ENCODE measurements at places on chromosomes 11 and 22.

DNA sequence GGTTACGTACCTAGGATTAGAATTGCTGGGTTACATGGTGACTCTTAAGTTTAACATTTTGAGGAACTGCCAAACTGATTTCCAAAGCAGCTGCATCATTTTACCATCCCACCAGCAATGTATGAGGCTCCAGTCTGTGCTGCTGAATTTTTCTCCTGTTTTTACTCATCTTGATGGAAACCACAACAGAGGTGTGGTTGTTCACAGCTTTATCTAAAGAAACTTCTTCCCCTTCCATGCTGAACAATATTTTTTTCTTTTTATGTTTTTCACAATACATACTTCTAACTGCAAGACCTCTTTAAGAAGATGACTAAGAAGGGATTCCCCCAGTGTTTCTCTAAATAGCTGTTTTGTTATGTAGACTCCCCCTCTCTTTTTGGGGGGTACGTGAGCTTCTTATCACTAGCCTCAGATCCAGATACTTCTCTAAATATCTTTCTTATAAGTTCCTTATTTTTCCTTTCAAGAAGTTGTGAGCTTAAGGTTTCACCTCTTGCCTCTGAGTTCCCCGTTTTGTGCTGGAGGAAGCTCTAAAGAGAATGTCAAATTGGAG lies 24.0 kb downstream of the TCP11L1 start:
- DNase-seq: no peak

DNA sequence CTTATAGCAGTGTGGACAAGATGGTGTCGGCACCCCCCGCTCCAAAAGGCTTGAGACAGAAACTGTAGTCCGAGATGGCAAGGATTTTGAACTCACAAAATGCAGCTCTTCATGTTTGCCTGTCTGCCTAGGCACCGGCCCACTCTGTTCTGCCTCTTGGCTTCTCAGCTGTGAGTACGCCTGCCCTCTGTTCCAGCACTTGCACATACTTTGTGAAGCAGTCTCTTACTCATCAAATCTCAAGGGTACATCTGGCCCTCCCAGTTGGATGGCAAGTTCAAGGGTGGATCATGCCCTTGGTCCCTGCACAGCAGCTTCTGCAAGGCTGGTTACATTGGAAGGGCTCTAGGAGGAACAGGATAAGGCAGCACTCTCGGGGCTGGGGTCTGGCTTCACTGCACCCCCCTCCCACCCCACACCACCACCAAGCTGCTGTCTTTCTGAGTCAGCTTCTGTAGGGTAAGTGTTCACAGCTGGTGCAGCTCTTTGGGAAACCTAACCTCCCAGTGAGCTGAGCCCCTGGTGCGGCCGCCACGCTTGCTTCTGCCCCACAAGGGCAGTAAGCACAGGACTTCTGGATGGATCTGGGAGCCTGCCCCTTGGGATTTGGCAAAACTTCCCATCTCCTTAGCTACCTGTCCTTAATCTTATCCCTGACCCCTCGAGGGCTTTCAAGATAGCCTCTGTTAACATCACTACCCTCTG lies 37.2 kb downstream of the FAM83F start:
- no peak for DNase-seq

DNA sequence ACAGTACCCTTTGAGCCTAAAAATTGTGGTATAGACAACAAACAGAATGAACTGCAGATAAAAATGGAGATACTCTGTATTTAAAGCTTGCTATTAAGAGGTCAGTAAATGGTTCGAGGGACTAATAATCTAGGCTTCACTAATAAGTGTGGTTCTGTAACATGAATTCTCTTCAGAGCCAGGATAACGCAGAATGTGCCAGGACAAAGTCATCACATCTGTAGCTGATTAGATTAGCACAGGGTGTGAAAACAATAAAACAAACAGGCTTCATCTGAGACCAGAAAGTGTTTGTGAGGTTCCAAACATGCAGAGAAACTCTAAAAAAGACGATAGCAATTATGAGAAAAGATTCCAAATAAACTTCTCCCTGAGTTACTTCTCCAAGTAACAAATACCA lies 89.1 kb upstream of the LUZP2 start:
- no peak for DNase-seq

- DNase-seq: no peak
These were observed 2.5 kb upstream of the KLHL35 start for GRCh38 chr11:75435571-75435925.

GRCh38 chr11:67507242-67507863 lies 609 bp downstream of the CDK2AP2 start:
- no peak for DNase-seq

DNA sequence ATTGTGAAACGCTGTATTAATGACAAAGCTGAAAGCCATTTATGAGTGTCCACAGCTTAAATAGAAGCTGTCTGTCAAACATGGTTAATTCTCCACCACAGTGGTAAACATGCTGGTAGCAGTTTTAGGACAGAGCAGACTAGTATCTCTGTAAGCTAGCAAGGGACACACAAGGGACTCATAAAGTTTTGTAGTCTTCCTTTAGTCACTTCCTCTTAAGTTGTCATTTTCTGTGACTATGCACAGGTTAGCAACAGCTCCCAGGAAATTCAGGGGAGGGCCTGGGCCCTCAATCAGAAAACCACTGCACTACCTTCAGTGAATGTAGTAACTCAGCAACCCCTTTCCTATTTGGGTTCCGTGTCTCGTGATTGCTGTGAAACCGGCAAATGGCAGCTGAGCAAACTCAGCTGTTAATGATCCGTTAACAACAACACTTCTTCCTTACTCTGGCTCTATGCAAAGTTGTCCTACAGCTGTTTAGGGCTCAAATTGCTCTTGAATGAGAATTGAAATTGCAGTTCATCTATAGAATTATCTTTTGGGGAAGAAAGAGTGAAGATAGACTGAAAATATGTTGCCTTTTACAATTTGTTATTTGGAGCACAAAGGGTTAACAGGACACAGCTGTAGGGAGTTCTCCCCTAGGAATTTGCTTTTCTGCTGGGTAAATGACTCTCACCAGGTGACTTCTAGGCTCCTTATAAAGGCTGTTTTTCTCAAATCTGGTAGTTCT lies at the start of gene MMP26:
Gene MMP26 (plus strand): TSS at position 731 of the 736 bp plus-strand sequence.
- DNase-seq: peak; percentile 94

- DNase-seq: peak; percentile 48
These were observed 68.3 kb upstream of the CRYBB3 start for GRCh38 chr22:25131198-25131887.

DNA sequence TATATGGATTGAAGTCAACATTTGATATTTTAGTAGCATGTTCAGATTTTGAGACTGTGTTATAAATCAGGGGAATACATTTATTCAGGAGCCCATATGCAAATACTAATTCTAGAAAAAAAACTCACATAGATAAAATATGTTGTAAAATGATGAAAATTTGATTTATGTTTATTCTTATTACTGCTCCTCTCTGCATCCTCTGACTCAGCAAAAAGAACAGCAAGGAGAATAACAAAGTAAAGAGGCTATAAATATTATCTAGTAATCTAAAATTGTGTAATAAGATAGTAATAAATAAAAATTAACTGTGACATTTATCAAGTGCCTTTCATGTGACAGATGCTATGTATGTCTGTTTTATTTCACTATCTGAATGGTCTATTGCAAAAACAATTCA lies 507.2 kb upstream of the ANO3 start:
- DNase-seq: no peak

- DNase-seq: no peak
These were observed 149.3 kb downstream of the TMEM135 start for GRCh38 chr11:87187076-87187475.

DNA sequence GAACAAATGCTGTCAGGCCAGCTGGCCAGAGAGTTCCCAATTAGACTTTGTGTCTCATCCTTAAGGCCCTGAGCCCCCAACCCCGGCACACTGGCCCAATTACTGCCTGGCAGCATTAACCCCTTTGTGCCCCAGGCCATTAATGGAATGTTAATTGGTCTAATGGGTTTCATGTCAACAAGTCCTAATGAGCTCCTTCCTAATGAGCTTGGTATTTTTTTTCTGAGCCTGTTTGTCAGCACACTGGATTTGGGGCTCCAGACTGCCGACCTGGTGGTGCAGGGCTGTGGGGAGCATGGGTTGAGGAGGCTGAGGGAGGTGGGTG lies 148.8 kb downstream of the FEZ1 start:
- no peak for DNase-seq

DNA sequence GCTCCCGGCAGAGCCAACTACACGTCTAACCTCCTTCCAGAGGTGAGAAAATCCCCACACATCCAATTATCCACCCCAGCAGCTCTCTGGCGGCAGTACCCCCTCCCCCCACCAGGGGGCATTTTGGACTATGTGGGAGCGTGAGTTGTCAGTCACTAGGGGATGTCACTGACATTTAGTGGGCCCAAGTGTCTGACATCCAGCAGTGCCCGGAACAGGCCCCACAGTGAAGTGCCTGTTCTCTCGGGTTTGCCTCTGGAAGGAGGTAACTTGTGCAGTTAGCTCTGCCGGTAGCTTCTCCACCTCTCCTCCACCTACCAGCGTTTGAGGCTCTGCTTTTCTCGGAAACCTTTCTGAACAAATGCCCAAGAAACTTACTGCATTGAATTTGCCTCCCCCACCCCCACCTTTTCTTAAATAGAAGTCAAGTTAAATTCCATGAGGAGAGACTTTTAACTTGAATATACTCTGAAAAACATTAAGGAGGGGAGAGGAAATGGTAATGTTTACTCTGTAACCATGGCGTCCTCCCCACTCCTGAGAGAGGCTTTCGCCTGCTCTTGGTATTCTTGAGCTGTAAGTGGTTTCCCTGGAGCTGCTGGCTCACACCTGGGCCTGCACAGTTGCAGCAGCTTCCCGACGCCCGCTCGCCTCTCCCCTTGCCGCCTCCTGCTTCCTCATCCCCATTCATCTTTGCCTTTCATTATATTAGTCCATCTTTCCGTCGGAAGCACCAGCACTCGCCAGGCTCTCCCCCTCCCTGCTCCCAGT lies 112.8 kb downstream of the WNT7B start:
- DNase-seq: peak; percentile 51

DNA sequence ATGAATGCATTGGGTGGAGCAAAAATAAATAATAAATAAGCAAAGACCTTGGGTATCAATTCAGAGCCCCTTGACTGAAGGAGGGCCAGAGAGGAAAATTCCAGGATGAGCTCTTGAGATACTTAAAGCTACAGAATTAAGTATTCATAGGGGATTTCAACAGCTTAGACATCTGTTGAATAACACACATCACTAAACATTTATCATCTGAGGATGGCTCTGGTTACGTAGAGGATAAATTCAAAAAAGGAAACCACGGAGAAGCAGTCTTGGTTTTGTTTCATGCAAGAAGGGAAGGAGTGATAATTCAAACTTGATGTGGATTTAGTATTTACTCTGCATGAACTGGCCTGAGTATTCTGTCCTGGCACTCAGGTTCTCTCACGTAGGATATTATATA lies 29.8 kb downstream of the ARHGAP42 start:
- no peak for DNase-seq

DNA sequence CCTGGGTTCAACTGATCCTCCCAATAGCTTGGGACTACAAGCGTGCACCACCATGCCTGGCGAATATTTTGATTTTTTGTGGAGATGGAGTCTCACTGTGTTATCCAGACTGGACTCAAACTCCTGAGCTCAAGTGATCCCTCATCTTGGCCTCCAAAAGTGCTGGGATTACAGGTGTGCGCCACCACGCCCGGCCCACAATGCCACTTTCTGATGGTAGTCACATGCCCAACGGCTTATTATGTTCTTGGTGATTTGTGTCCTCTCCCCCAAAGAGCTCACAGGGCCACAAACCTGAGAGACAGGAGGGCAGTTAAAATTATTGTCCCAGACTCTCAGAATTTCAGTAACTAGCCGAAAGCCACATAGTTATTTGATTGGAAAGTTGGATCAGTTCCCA lies 9.6 kb downstream of the GRIK4 start:
- no peak for DNase-seq

- DNase-seq: peak; percentile 17
These were observed 112.2 kb downstream of the SBF2 start for GRCh38 chr11:10181811-10182210.

DNA sequence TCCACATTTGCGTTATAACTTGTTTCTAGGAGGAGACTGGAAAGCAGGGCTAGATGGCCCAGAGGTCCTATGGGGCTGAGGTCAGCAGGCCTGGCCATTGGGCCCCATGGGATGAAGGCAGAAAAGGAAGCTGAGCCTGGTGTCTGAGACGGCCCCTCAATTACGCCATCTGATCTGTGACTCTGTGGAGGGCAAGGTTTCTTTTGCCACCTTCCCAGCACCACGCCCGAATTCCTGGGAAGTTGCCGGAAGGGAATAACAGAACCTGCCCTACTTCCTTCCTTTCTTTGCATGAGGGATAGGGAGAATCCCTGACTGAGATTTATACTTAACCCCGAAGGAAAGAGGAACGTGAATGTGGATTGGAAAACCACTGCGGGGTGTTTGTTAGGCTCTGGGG lies 118.1 kb downstream of the MPPED1 start:
- no peak for DNase-seq

- no peak for DNase-seq
These were observed 21.3 kb downstream of the TNKS1BP1 start for GRCh38 chr11:57303280-57303989.

DNA sequence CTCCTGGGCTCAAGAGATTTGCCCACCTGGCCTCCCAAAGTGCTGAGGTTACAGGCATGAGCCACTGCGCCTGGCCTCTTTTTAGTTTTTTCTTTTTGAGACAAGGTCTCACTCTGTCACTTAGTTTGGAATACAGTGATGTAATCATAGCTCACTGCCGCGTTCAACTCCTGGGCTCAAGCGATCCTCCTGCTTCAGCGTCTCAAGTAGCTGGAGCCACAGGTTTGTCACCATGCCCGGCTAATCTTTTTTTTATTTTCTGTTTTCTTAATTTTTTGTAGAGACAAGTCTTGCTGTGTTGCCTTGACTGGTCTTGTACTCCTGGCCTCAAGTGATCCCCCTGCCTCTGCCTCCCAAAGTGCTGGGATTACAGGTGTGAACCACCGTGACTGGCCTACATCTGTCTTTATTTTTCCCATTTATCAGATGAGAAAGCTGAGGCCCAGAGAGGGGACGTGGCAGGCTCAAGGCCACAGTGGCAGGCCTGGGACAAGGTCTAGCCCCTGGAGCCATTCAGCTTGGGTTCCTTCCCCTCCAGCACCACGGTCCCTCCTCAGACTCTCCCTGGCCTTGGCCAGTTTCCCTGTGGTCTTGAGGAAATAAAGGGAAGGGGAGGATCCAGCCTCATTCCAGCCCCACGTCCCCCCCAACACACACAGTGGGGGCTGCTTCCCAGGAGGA lies 2.8 kb upstream of the KDELR3 start:
- DNase-seq: no peak

- DNase-seq: no peak
These were observed 59.3 kb upstream of the BLID start for GRCh38 chr11:122175306-122175705.

Measured in NCI-H146 (cell line).